ENCODE measurements at places on chromosomes 7 and 10.

DNA sequence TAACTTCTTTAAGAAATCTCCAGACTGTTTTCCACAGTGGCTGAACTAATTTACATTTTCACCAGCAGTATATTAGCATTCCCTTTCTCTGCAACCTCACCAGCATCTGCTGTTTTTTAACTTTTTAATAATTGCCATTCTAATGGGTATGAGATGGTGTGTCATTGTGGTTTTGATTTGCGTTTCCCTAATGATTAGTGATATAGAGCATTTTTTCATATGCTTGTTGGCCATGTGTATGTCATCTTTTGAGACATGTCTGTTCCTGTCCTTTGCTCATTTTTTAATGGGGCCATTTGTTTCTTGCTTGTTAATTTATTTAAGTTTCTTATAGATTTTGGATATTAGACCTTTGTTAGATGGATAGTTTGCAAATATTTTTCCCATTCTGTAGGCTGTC lies 68.8 kb downstream of the SLC39A12 start:
- no peak for DNase-seq

- no peak for DNase-seq
Observed at GRCh38 chr7:19024261-19024660, 93.2 kb downstream of the TWIST1 start.

DNA sequence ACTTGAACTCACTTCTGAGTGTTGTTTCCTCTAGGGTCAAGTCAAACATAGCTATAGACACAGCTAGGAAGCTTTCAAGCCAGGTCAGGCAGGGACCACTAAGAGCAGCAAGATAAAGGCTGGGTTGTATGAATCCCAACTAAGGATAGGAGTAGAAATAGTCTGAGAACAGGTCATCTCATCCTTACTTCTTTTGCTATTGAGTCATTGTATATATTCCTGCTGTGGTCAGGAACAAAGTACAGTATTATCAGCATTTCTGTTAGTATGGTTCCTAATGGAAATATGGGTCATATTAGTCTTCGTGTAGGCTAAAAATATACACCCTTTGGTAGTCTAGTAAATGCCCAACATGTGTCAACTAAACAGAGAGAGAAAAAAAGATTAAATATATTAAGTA lies 145.3 kb downstream of the BTAF1 start:
- no peak for DNase-seq

DNA sequence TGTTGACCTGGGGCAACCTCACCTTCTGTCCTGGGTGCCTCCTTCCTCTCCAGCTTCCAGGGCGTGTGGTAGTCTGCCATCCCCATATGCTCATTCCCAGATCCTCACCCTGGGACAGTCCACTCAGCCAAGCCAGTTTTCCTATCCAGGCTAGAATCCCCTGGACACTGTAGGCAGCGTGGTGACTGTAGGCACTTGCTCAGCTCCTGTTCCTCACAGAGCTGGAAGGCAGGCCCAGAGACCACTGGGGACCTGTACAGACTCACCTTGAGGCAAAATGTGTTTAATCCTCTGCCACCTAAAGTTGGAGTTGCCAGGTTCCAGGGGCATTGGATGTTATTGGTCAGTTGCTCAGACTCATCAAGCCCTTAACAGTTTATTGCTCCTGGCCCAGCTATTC lies 2.4 kb upstream of the GRID1 start:
- DNase-seq, result no peak

- no peak for DNase-seq
Observed at GRCh38 chr7:76257973-76258372, 44.5 kb upstream of the HSPB1 start.

GRCh38 chr7:117048114-117048866 lies 95.0 kb downstream of the ST7 start:
- DNase-seq, result no peak

- no peak for DNase-seq
Observed at GRCh38 chr10:78913219-78914059, 155.3 kb upstream of the ZMIZ1 start.

GRCh38 chr10:3090914-3091787 lies 23.8 kb downstream of the PFKP start:
- DNase-seq, result no peak

- DNase-seq, result no peak
Observed at GRCh38 chr7:2165610-2166594, 66.8 kb downstream of the MAD1L1 start.

- DNase-seq, result no peak
Observed at GRCh38 chr7:80967917-80968297, 49.1 kb upstream of the SEMA3C start.

GRCh38 chr7:16982640-16983350 lies 101.0 kb upstream of the AGR3 start:
- no peak for DNase-seq

GRCh38 chr7:7971308-7972040 lies 2.9 kb downstream of the GLCCI1 start:
- no peak for DNase-seq

DNA sequence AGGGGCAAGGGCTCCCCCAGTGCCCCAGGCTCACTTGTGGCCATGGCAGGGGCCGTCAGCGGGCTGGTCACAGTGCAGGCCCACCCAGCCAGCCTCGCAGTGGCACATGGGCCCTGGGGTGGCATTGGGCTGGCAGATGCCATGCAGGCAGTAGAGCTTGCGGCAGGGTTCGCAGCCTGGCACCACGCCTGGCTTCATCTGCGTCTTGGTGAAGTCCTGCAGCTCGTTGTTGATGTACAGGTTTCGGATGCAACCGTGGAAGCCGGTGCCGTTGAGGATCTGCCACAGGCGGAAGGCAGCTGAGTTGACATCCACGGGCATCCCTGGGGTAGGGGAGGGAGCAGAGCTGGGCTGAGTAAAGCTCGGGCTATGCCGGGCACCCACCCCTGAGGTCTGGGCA lies 170.6 kb downstream of the LCOR start:
- no peak for DNase-seq

DNA sequence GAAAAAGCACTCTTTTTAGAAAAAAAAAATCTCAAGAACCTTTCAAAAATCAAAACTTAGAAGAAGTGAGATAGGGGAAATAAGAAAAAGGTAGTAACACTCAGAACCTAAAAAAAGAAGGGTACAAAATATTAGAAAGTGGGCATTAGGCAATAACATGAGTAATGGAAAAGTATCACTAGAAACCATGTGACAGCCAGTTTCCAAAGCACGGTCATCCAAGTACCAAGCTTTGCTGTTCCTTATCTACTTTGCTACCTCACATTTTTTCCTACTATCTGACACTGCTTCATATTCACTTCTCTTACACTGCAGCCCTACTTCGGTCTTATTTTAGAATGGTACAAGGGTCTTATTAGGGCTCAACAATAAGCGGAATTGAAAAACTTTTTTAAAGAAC lies 30.3 kb downstream of the IMMP2L start:
- no peak for DNase-seq
